Activated CD4-positive, alpha-beta memory T cell treated with anti-CD3 and anti-CD28 coated beads for 36 hours (primary cell): ENCODE measurements at places on chromosomes 4 and X. TPM values are rescaled to one million over a fixed set of nuclear protein-coding genes. Genes with fewer than 3 reads are reported as not detected.

The USP27X gene
- total RNA-seq: 2.0 TPM

- no peak overlapping the region for H3K4me3 ChIP-seq
- H3K36me3 ChIP-seq: no peaks in the 10 kb centered on the region
- H3K4me1 ChIP-seq: no peaks in the 10 kb centered on the region
Observed at GRCh38 chr4:57211131-57211530, 100.9 kb upstream of the IGFBP7 start.

DNA sequence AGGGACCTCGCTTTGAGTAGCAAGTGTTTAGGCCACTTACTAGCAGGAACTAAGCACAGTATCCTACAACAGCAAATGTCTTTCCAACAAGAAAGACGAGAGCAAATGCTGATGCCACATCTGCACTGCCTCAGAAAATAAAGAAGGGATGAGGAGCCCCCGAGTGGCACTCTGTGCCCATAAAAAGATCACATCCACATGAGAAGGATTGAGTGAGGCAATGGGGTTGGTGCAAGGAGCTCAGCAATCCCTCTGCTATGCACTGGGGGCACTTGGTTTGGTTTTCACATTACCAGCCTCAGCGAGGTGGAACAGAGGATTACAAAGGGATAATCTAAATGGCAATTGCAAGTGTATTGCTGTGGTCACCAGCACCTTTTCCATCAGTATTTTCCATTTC is 252.8 kb upstream of the SLC7A11 start:
- no peak overlapping the region for H3K27ac ChIP-seq
- no peaks in the 10 kb centered on the region for H3K4me1 ChIP-seq
- H3K27me3 ChIP-seq: no peaks in the 10 kb centered on the region
- no peak for DNase-seq

DNA sequence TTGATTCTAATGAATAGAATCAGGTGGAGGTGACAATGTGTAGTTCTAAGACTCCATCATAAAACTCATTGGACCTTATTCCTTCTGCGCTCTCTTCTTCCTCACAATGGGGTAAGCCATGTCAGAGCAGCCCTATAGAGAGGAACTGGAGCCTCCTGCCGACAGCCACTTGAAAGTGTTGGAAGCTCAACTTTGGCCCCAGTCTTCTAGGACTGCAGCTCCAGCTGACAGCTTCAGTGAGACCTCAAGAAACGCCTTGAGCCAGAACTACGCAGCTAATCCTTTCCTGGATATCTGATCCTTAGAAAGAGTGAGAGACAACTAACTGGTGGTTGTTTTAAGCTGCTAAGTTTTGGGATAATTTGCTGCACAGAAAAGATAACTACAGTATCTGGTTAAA is 22.1 kb upstream of the ADH7 start:
- no peak overlapping the region for H3K27ac ChIP-seq
- H3K4me3 ChIP-seq: no peak overlapping the region
- H3K4me1 ChIP-seq: no peaks in the 10 kb centered on the region
- DNase-seq: no peak

GRCh38 chr4:1898681-1899080 is 27.5 kb downstream of the NSD2 start:
- no peak for DNase-seq
- H3K27ac ChIP-seq: no peak overlapping the region
- peaks cover 35% of the 10 kb centered on the region for H3K36me3 ChIP-seq

DNA sequence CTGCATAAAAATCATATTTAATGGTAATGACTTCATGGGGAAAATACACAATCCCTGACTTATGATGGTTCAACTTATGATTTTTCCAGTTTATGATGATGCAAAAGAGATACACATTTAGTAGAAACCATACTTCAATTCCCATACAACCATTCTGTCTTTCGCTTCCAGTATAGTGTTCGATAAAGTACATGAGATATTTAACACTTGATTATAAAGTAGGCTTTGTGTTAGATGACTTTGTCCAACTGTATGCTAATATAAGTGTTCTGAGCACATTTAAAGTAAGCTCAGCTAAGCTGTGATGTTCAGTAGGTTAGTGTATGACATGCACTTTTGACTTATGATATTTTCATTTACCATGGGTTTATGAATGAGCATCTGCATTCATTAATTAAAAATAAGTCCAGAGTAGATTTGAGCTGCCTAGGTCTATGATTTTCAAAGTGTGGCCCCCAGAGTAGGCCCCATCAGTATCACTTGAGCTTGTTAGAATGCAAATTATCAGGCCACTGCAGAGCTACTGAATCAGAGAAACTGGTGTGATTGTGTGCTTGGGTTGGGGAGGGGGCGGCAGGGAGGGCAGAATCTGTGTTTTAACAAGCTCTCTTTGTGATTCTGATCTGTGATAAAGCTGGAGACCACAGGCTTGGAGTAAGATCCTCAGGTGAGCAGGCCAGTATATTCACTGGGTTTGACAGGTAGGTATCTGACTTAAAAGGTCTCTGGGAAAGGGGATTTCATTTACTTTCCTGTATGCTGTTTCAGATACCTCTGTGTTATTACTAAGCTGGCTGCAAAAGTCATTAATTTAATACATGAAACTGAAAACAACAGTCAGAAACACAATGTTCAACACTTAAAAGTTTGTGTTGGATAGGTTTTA is 8.4 kb downstream of the ATP10D start:
- no peak overlapping the region for H3K4me3 ChIP-seq
- DNase-seq: no peak
- no peak overlapping the region for H3K27ac ChIP-seq
- H3K4me1 ChIP-seq: peaks cover 11% of the 10 kb centered on the region

The RNF150 gene
- not detected for total RNA-seq

GRCh38 chrX:19017271-19017670 is 33.4 kb upstream of the PHKA2 start:
- H3K4me3 ChIP-seq: no peak overlapping the region
- no peaks in the 10 kb centered on the region for H3K36me3 ChIP-seq
- no peak overlapping the region for H3K27ac ChIP-seq
- no peaks in the 10 kb centered on the region for H3K4me1 ChIP-seq
- DNase-seq: no peak
